Activated CD4-positive, alpha-beta T cell treated with anti-CD3 and anti-CD28 coated beads, Interleukin-2, amount 10 ng/mL, durations not matched to agents 24 days and 14 days (primary cell): ENCODE measurements at places on chromosomes 1 and 21.

DNA sequence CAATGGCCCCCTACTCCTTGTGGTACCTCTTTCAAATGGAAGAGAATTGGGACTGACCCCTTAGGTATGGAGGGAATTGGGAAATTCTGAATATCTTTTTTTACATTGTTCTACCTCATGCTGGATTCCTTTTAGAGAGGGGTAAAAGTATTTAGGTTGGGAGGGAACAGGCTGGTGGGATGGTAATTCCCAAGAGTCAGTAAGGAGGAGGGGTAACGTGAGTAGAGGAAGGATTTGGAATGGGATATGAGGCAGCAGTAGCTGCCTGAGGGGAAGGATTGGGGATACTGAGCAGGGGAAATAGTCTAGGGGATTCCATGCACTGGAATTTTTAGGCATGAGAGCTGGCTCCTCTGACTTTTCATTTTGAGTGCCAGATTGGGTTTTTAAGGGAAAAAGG lies 3.8 kb upstream of the AADACL3 start:
- DNase-seq: no peak

GRCh38 chr1:44484155-44484688 lies 79.2 kb downstream of the RNF220 start:
- no peak for DNase-seq

- no peak for DNase-seq
These were observed 103.0 kb downstream of the GREM2 start for GRCh38 chr1:240508950-240509349.

DNA sequence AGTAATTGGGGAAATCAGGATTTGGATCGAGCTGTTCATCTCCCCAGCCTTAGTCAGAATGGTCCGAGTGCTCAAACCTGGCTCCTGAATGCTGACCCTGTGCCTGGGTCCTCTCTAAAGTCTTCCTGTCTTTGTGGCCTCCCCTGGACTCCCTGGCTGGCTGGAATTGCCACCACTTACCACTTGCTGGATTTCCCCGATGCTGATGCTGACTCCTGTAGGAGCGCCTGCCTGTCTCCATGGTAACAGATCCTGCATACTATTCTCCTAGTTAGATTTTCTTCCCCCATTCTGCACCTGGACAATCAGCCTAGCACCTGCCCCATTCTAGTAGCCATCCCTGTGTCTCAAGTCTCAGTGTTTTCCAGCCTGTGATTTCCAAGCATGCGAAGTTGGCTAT lies 382.2 kb upstream of the ESRRG start:
- DNase-seq: no peak

- DNase-seq: no peak
These were observed 299.2 kb downstream of the SRGAP2C start for GRCh38 chr1:121483961-121484424.

- no peak for DNase-seq
These were observed 19.8 kb upstream of the LY9 start for GRCh38 chr1:160776178-160776577.

DNA sequence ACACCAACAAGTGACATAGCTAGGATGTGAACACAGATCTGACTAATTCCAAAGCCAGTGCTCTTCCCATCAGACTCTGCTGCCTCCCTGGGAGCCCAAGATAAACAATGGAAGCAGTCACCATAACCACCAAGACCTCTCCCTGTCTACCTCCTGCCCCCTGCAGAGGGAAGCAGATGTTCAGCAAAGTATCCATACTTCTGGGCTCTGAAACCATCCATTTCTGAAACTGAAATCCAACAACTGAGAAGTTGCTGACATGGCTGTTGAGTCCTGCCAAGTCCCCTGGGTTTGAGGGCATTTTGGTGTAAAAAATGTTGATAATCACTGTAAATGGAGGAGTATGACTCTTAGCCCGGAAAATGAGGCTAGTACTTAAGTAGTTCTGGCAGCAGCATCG lies 102.1 kb downstream of the TYW3 start:
- no peak for DNase-seq

DNA sequence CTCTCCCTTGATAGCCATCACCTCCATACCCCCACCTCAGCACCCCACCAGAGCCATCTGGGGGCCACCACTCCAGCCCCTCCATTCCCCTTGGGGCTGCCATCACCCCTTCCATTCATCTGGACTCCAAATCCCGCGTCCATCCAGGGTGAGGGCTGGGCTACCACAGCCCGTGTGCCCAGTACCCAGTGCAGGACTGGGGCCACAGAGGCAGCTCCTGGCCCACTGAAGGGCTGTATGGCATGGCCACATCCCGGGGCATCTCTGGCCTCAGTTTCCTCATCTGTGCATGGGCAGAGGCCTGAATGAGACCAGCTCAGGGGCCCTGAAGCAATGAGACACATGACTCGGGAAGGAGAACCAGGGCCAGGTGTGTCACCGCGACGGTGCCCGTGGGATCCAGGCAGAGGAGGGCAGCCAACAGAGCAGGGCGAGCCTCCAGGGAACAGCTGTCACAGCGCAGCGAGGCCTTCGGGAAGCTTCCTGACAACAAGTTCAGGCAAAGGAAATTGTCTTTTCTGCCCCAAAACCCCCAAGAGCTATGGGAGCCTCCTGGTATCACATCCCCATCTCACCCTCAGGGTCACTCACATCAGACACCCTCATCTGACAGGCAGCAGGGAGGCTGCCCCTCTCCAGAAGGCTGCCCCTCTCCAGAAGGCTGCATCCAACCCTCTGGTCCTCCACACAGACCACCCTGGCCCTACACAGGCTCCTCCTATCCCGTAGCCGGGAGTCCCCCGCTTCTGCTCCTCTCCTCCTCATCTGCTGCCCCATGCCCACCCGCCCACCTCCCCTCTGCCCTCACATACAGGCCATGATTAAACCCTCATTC lies 76.3 kb downstream of the MEGF6 start:
- no peak for DNase-seq

DNA sequence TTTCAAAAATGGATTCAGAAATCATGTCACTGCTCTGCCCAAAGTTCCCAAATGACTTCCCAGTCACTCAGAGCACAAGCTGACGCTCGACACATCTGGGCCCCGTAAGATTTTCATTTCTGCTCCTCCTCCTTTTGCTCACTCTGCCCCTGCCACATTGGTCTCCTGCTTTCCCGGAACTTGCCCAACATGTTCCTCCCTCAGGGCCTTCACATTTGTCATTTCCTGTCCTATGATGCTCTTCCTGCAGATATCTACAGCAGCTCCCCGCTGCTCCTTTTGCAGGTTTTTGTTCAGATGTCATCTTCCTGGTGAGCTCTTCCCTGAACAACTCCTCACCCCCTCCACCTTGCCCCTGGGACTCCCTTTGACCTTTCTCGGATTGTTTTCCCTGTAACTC lies 58.5 kb upstream of the IVNS1ABP start:
- peak; percentile 58 for DNase-seq

GRCh38 chr1:66436378-66437135 lies 97.4 kb upstream of the SGIP1 start:
- DNase-seq: peak; percentile 80

DNA sequence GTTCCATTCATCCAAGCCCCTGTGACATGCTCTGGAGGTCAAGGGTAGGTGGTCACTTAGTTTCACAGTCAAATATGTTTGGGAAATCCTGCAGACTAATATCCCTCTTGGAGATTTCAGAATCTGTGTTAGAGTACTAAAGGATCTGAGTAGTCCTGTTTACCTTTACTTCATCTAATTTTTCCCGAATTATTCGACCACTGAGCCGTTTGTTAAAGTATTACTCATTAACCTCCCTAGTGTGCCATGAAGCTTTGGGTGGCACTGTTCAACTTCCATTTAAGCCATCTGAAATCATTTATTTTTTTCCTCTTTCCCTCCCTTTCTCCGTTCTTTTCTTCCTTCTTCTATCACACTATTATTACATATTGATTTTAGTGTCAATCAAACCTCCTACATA lies 109.9 kb downstream of the NGF start:
- no peak for DNase-seq

GRCh38 chr1:242585616-242586359 lies 61.3 kb upstream of the PLD5 start:
- no peak for DNase-seq

- no peak for DNase-seq
These were observed 17.4 kb downstream of the TNFRSF1B start for GRCh38 chr1:12184008-12184681.

GRCh38 chr1:91937613-91938012 lies 11.6 kb upstream of the BRDT start:
- DNase-seq: no peak

DNA sequence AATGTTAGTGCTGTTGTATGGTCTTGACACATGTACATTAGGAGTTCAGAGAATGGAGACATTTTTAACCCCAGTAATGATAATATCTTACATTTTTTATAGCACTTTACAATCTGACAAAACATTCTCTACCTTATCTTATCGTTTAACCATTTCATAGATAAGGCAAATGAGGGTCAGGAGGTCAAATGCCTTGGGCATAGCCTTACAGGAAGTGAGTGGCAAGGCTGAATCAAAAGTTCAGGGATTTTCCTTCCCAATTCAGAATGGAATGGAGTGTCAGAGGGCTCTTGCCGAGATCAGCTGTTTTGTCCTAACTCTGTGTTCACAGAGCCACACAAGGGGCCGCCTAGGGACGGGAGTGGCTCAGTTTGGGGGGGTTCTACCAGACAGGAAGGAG lies 57.6 kb upstream of the AK4 start:
- no peak for DNase-seq

DNA sequence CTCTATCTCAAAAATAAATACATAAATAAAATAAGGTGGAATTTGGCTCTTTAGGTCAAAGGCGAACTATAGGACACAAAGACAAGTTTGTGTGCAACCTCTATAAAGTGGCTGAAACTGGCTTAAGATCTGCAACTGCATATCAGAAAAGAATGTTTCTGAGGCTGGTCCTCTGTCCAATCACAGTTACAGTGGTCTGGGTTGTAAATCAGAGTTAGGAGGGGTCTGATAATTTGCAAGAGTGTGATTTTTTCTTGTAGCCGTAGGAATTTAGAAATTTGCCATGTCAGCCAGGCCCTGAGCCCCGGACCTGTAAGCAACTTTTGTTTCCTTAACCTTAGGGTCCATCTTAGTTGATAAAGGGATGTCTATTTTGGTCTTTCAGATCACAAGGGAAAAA lies 27.8 kb downstream of the CMPK1 start:
- DNase-seq: no peak

DNA sequence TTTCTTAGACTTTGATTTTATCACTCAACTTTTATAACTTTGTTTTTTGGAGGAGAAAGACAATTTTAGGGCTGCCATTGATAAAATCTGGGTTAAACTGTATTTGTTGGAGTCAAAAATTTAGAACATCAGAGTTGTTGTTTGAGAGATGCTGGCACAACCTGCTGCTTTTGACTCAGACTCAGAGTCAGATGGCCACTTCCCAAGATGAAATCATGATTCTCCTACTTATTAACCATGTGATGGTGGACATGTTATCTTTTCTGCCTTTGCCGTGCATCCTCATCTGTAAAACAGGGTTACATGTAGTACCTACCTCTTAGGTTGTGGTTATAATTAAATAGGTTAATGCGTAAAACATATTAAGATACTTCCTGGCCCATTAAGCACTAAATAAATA lies 71.2 kb downstream of the PLA2G4A start:
- no peak for DNase-seq

- no peak for DNase-seq
These were observed 1352.7 kb downstream of the AMY1C start for GRCh38 chr1:105102371-105102770.

DNA sequence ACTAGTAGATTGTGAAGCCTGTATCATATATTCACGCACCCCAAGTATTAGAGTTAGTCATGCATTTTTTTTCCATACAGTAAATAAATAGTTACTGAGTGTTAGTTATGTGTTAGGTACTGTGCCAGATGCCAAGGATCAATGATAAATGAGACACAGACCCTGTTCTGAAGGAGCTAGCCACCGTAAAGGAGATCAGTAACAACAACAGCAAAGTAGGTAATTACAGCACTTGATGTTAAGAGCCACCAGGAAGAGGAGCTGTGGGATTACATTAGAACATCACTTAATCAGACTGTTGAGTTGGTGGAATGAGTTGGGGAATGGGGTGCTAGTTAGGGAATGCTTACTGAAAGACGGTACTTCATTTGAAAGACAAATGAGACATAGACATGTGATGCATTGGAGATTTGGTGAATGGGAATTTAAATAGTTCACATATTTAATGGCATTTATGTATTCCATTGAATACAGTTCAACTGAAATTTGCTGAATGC lies 21.0 kb downstream of the PRKAA2 start:
- no peak for DNase-seq

DNA sequence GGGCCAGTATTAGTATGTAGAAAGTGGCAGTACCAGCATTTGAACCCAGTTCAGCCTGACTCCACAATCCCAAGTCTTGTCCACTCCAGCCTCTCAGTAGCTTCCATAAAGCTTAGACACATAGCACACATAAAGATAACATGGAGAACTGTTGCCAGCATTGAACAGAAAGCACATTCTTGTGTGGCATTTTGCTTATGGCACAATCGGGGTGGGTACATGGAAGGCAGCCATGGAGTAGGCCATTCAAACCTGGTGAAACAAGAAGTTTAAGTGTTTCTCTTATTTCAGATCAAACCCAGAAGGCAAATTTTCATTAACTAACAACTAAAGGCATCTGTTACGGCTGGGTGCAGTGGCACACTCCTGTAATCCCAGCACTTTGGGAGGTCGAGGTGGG lies 102.7 kb downstream of the HIVEP3 start:
- DNase-seq: no peak

DNA sequence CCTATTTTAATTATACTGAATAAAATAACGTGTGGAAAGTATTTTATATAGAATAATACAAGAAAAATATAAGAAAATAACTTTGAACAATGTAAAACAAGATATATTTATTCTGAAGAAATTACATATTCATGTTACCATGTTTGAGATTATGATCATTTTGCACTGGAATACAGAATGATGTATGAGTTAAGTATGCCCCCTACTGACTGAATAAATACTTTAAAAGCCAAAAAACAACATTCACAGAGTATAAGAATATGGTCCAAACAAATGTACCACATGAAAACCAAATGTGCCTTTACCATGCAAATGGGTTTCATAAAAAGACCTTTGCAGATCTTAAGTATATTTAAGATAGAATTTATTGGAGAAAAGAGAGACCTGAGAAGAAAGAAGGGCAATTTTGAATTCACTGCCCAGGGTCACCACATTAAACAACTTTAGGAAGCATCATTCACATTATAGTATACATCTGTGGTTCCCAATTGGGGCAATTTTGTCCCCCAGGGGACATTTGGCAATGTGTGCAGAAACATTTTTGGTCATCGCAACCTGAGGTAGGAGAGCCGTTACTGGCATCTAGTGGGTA lies 136.6 kb upstream of the GFI1 start:
- peak; percentile 49 for DNase-seq

GRCh38 chr1:33723251-33723650 lies 140.6 kb upstream of the HMGB4 start:
- no peak for DNase-seq

DNA sequence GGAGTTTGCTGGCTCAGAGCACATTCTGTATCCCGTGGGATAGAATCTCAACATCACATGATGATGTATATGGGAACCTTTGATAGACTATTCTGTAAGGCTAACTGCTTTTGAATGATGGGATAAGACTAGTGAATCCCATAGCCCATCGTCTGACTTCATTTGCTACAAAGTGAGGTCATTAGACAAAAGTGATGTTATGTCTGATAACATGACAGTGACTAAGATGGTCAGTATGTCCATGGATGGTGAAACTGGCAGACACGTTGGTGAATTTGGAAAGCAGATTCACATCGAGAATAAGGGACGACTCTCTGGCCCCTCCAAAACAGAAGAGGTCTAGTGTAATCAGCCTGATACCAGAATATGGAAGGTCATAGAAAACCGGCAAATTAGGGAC lies 108.4 kb downstream of the HHAT start:
- no peak for DNase-seq
